ENCODE measurements at places on chromosomes 5 and 9.

DNA sequence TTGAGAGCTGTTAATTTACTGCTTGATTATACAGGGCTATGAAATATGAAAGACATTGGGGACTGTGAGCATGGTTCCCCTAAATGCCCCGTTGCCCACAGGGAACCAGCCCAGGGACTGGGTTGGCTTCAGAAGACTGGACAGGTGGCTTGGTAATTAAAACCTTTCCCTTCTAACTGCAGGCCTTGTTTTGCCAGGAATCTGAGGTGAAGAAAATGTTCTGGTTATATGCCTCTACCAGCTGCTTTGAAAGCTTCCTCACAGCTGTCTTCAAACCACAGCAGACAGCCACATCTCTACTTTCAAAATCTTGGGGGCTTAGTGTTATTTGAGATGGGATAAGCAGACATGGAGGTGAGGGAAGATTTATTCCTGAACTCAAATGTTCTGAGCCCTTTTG is 153.3 kb upstream of the SPRY4 start:
- DNase-seq, result no peak

DNA sequence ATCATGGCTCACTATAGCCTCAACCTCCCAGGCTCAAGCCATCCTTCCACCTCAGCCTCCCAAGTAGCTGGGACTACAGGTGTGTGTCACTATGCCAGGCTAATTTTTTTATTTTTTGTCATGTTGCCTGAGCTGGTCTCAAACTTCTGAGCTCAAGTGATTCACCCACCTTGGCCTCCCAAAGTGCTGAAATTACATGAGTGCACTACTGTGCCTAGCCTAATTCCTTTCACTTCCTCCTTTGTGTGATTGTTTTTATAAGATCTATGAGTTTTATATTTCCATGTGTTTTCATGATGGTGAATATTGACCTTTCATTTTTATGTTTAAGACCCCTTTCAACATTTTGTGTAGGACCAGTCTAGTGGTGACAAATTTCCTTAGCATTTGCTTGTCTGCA is 55.2 kb upstream of the IL12B start:
- no peak for DNase-seq

DNA sequence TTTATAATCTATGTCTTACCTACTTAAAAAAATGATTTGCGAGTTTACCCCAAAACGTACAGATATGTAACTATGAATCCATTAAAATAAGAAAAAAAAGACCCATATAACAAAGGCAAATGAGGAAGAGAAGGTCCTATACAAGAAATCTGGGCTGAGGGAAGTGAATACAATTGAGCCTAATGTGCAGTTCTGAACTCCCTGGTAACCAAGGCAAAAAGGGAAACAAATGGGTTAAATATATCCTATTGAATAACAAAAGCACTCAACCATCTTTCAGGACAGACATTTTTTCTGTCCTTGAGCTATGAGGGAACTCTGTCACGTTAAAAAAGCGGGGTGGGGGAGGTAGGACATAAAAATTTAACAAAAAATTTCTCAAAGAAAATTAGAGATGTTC is 78.6 kb downstream of the PTPN3 start:
- no peak for DNase-seq

DNA sequence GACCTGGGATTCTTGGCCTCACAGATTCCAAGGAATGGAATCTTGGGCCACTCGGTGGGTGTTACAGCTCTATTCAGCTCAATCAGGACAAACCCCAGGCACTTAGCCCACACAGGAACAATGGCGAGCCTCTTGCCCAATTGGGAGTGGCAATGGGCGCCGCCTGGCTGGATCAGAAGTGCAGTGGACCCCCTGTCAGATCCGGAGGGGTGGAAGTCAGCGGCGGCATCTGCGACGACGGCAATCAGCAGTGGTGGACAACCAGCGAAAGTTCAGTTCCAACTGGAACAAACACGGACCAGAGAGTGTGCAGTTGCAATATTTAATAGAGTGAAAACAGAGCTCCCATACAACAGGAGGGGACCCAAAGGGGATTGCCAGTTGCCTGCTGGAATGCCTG is 378.3 kb downstream of the CDH9 start:
- DNase-seq, result no peak

GRCh38 chr5:111931655-111932054 is 174.7 kb upstream of the NREP start:
- DNase-seq, result no peak

GRCh38 chr9:106878934-106879333 is 16.0 kb downstream of the ZNF462 start:
- no peak for DNase-seq

GRCh38 chr9:120608421-120608820 is 28.5 kb upstream of the CDK5RAP2 start:
- DNase-seq, result no peak

DNA sequence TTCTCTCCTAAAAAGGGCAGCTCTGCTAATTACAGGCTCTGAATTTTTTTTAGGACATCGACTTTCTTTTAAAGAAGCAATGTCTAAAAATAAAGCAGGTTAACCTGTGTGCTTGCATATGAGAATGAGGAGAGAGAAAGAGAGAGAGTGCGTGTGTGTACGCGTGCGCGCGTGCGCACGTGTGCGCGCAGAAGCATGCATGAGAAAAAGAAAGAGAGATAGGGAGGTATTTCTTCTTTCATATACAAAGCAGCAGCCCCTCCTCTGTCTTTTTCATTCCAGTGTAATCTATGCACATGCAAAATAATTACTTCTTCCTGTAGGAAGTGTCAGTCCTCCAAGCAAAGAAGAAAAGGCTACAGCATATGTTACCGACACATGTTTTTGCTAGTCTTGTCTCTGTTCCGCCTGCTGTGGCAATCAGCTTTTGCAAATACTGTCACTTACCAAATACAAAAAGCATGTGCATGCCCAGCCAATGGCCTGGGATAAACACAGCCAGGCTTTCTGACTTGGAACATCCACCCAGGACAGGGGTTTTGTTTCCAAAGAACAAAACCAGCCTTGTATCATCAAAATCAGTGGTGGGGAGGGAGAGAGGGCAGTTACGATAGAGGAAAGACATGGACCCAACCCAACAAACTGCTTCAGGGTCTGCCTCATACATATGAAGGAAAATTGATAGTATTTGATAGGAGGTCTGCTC is 252.3 kb upstream of the SLC24A2 start:
- no peak for DNase-seq

GRCh38 chr5:160789219-160789859 is 62.7 kb downstream of the ATP10B start:
- DNase-seq, result no peak

GRCh38 chr9:121878271-121878822 is 214.8 kb downstream of the TTLL11 start:
- no peak for DNase-seq

DNA sequence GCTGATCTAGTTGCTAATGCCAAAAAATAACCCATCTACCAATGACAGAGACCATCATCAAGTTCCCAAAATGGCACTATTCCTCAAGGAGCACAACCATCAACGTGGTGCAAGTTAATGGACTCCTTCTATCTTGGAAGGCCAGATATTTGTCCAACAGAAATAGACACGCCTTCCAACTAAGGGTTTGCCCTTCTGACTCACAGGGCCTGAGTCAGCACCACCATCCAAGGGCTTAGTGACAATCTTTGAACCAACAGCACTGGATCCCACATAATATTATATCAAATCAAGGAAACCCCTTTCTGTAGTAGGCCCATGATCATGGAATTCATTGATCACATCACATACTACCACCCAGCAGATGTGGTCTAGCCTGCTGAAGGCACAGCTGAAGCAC is 84.3 kb downstream of the MED27 start:
- no peak for DNase-seq

DNA sequence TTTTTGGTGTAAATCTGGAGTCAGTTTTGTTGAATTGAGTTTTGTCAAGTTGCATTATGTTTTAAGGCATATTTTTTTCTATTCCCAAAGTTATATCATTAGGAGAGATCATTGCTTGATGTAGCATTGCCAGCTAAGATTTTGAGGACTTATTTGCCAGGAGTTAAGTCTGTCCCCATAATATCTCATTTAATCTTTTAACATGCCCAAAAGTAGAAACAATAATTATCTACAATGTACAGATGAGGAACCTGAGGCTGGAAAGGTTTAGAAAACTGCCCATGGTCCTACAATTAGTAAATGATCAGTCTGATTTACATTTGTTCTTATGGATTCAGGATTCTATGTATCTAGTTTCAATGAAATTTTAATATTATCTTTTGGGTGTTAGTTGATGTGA is 4.7 kb downstream of the NIPBL start:
- DNase-seq, result no peak

GRCh38 chr9:89872913-89873707 is 268.3 kb downstream of the GADD45G start:
- no peak for DNase-seq

DNA sequence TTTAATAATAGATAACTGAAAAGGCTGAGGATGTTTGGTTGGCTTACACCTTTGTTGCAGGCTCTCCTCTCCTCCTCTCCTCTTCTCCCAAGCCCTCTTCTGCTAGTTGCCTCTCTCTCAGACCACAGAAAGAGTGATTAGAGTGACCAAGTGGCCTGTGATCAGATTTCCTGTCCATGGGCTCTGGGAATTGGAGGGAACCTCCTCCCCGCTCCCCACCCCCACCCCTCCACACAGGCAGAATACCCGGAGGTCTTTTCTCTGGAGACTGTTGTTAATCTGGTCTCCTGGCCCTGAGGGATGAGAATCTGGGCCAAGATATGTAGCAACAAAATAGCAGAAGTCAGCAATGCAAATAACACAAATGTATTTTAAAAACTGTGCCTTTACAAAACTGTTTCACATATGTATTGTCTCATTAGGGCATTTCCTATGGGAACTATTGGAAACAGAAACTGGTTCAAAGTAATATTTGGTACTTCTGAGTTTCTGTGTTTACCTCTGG is 361.3 kb downstream of the NR2F1-AS1 start:
- no peak for DNase-seq

- no peak for DNase-seq
Observed at GRCh38 chr9:94821098-94821887, 94.8 kb downstream of the AOPEP start.

DNA sequence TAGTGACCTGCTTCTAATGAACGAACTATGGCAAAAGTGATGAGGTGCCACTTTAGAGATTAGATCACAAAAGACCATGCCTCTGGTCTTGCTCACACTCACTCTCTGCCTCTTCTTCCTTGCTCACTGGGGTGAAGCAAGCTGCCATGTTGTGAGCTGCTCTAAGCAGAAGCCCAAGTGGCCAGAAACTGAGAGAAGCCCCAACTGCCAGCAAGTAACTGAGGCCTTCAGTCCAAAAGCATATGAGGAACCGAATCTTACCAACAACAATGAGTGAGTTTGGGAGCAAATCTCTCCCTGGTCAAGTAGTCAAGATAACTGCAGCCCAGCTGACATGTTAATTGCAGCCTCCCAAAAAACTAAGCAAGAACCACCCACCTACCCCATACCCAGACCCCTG is 126.0 kb upstream of the ACO1 start:
- no peak for DNase-seq

DNA sequence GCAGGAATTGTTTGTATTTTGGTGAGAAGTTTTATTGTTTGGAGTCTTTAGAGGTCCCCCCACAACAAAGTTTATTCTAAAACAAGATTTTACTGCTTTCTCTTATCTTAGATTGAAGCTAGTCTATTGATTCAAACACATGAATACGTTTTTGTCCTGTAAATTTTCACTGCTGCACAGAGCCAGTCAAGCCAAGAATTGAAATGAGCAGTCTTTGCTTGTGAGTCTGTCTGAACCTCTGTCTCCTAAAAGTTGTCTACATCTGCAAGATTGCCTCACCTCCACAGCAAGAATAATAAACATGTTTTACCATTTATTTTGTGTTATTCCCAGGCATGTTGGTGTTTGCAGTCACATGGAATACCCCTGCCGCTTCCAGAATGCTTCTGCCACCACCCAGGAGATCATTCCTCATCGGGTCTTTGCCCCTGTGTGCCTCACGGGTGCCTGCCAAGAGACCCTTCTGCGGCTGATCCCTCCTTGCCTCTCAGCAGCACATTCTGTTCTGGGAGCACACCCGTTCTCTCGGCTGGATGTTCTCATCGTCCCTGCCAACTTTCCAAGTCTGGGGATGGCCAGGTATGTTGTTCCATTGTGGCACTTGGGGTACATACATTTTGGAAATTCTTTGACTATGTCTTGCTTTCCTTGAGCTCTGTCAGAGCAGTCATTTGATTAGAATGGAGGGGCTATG is 74.1 kb downstream of the AOPEP start:
- no peak for DNase-seq

DNA sequence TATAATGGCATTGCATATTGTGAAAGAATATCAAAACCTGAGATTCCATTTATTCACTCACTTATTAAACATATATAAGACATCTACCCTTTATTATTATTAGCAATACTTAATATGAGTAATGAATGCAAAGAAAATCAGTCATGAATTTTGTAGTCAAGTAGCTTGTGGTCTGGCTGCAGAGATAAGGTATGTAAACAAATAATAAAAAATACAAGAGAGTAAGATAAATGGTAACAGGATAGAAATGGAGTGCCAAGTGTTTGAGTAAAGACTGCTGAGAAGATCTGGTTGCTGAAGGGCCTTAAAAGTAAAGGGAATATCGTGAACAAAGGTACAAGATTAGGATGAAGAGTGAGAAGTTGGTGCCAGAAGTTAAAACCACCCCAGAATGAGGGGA is 18.4 kb downstream of the TRIM32 start:
- no peak for DNase-seq

GRCh38 chr9:14395317-14396082 is 81.6 kb upstream of the NFIB start:
- no peak for DNase-seq

- no peak for DNase-seq
Observed at GRCh38 chr5:148374690-148375360, 8.9 kb upstream of the FBXO38 start.

- DNase-seq, result no peak
Observed at GRCh38 chr9:121071756-121072421, 2.9 kb upstream of the CNTRL start.

Measured in stimulated activated CD4-positive, alpha-beta T cell treated with anti-CD3 and anti-CD28 coated beads, Interleukin-1b, Interleukin-23, amount 100 ng/mL, for 48 hours (primary cell).